NCI-H2081 (cell line): ENCODE measurements at places on chromosomes 13 and 19.

DNA sequence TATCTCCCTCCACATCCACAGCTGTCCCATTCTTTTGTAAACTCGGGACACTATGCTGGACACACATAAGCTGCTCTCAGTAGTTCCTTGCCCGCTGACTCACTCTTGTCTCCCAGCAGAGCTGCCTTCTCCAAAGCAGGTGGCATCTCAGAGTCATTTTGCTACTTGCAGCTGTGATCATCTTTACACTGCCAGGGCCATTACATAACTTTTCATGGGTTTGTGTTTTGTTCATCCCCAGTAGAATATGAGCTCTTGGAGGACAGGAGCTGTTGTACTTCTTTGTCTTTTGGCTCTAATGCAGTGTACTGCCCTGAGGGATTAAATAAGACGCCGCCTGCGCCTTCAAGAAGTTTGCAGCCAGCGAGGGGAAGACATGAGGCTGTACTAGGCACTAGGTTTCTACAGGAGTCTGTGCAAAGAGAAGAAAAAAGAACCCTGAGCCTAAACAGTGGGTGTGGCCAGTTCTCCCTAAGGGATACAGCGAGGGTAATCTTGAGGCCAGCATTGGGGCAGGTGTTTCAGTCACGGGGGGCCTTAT lies 40.8 kb upstream of the GPR183 start:
- DNase-seq: no peak

- DNase-seq: no peak
Measured at GRCh38 chr19:34363094-34363493, 1.9 kb upstream of the GPI start.

GRCh38 chr19:57773488-57773887 lies 4.0 kb downstream of the ZNF586 start:
- no peak for DNase-seq

GRCh38 chr19:10104130-10104513 lies 1.6 kb upstream of the ANGPTL6 start:
- no peak for DNase-seq

DNA sequence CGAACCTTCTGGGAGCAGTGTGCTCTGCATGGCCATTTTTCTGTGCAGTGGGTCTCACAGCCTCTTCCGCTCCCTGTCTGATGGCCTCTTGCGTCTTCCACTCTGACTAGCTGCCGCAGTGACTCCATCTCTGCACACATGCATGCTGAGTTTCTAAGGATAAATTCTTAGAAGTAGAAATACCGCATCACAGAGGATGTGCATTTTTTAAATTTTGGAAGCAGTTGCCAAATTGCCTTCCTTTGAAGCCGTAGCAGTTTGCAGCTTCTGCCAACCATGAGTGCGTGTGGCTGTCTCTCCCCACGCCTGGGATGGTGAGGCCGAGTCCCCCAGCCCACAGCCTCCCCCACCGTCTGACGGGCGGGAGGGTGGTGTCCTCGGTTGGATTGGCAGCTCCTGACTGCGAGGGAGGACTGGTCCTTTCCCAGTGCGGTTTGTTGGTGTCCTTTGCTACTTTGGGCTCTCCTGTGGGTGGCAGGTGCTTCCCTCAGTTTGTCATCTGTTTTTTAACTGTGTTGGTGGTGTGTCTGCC lies 9.8 kb downstream of the FZR1 start:
- no peak for DNase-seq

DNA sequence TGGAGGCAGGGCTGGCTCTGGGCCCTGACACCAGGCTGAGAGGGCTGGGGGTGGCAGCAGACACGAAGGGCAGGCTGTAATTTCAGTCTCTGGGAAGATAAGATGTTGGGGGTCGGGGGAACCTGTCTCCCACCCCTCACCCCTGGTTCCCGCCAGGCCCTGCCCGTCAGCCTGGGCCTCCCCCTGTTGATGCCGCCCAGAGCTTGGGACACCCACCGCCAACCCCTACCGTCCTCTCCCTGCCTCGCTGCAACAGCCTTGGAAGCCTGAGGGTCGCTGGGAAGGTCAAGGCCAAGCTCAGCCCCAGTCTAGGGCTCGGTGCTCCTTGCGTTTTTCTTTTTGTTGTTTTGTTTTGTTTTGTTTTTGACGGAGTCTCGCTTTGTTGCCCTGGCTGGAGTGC lies 14.5 kb downstream of the PALM start:
- no peak for DNase-seq

- no peak for DNase-seq
Measured at GRCh38 chr13:30991184-30991583, 58.7 kb downstream of the TEX26 start.

GRCh38 chr13:29767006-29767405 lies 83.4 kb downstream of the UBL3 start:
- no peak for DNase-seq

GRCh38 chr13:50722440-50723125 lies 120.9 kb downstream of the DLEU7 start:
- DNase-seq: no peak

DNA sequence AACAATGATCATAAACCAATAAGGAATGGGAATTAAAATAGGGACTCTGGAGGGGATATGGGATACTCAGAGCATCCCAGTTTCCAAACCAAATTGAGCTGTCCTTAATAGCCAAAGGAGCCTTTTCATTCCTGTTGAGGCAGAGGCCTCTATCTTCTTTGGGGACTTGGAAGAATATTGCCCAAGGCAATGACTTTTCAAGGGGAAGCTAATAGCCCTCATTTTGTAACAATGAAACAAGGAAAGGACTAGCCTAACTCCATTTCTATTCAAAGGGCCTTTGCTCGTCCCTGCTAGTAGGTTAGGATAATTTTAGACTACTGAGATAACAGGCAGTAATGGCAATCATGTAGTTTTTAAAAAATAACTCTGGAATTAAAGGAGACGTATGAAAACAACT lies 789.8 kb upstream of the SLITRK5 start:
- DNase-seq: no peak

DNA sequence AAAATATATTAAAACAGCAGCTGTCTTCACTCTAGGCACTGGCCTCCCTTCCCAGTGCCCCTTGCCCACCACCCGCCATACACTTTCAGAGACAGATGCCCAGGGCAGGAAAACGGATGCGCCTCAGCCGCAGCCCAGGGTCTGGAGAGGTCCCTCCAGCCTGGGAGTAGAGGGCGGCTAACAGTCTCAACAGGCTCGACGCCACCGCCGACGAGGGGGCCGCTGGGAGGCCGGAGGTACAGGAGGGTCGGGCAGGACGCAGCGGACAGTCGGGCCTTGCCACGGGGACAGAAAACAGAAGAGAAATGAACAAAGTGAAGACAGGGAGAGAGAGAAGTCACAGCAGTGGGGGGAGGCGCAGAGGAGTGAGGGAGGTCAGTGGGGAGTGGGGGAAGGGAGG lies 27.1 kb downstream of the C19orf47 start:
- no peak for DNase-seq

- DNase-seq: no peak
Measured at GRCh38 chr19:40581531-40581930, 4.9 kb downstream of the SHKBP1 start.

DNA sequence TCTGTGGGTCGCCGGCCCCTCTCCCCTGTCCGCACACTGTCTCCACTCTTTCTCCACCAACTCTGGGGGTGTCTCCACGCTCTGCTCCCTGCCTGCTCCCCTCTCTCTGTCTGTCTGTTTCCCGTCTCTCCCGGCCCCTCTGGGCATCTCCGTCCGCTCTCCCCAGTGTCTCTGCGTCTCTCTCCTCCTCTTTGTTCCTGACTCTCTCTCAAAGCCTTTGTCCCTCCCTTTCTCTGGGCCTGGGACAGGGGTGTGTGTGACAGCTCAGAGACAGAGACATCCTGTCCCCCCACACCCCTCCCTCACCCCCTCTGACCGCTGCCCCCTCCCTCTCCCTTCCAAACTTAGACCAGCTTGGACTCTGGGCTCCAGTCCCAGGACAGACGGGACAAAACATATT lies 668 bp upstream of the SBK3 start:
- DNase-seq: no peak

GRCh38 chr13:43284162-43284561 lies 260.8 kb downstream of the DNAJC15 start:
- no peak for DNase-seq

GRCh38 chr13:90806892-90807291 lies 540.6 kb upstream of the MIR17HG start:
- DNase-seq: no peak

DNA sequence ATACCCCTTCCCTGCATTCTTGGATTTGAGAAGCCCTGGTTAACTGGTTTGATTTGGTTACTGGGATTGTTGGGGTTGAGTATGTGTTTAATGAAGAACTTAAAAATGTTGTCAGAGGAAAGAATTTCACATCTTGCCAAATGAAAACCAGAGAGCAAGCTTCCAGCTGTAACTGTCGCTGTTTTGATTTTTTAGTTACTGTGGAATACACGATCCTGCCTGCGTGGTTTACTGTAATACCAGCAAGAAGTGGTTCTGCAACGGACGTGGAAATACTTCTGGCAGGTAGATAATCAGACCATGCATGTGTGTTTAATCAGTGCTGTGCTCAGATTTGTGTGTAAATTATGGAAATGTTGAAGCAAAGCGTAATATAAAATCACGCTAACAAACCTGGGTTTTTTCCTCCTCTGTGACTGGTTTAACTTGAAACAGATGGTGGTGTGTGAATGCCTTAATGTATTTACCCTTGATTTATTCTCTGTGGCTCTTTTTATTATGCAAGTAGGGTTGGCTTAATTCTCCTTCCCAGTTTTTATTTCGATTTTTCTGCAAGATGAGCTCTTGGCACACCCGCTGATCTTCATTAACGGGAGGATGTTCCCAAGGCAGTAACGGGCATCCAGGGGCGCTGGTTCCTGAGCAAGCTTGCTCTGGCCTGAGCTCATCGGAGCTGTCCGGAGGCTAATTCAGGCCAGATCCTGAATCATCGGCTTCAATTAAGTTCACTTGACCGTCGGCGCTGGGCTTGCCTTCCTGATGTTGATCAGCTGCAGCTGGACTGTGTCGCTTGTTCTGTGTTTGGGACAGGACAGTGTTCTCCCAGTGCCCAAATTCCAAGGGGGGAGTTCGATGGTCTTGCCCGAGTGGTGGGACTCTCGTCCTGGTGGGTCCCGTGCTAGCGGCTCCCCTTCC lies 16.0 kb downstream of the UPF1 start:
- no peak for DNase-seq

GRCh38 chr13:30388406-30389283 lies 33.6 kb upstream of the UBE2L5 start:
- no peak for DNase-seq

DNA sequence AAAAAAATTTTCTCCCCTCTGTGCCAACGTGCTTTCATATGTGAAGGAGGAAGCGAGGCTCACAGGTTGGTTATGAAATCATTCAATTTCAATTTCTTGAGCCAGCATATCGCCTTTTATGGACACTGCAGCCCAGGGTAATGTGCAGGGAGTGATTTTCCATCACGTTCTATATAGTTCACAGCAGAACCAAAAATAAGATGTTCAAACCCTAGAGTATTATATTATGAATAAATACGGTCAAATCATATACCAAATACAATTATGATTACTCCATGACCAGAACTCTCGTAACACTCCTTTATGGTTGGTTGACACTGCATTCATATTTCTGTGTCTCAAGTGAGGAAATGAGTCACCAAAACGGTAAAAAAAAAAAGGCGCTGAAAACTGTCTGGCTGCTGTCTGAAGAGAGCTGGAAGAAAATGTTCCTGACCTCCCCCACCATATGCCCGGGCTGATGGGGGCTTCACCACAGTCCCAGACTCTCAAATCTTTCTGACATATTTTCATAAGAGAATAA lies 75.8 kb upstream of the UBAC2 start:
- DNase-seq: no peak

DNA sequence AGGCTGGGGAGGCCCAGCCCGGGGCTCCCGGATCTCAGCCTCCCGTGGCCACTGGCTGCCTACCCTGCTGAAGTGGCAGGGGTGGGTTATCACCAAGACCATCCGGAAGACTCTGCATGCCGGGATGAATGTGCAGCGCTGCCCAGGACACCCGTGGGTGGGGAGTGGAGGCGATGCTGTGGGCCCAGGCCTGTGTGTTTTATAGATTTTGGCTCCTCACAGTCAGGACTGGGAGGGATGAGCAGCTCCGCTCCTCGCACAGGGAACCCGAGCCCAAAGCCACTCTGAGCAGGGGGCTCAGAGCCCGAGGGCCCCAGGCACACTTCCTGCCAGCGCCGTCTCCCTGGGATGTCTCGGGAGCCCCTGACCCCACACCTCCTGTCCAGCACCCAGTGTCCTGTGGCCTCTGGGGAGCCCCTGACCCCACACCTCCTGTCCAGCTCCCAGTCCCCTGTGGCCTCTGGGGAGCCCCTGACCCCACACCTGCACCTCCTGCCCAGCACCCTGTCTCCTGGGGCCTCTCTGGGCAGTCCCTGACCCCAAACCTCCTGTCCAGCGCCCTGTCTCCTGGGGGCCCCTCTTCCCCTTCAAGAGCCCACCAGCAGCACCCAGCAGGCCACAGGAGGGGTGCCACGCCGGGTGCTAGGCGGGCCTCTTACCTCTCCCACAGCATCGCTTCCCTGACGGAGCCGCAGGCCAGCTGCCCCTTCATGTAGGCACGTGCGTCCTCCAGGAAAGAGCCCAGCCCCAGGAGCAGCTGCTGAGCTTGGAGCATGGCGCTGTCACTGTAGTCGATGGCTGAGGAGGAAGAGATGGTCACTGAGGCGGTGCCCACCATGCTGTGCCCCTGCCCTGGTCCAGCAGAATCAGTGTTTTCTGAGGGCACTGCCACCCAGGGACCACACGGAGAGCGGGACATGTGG lies 31.4 kb downstream of the NAXD start:
- DNase-seq: no peak

GRCh38 chr19:44796701-44797115 lies 12.2 kb upstream of the BCAM start:
- peak; percentile 82 for DNase-seq

DNA sequence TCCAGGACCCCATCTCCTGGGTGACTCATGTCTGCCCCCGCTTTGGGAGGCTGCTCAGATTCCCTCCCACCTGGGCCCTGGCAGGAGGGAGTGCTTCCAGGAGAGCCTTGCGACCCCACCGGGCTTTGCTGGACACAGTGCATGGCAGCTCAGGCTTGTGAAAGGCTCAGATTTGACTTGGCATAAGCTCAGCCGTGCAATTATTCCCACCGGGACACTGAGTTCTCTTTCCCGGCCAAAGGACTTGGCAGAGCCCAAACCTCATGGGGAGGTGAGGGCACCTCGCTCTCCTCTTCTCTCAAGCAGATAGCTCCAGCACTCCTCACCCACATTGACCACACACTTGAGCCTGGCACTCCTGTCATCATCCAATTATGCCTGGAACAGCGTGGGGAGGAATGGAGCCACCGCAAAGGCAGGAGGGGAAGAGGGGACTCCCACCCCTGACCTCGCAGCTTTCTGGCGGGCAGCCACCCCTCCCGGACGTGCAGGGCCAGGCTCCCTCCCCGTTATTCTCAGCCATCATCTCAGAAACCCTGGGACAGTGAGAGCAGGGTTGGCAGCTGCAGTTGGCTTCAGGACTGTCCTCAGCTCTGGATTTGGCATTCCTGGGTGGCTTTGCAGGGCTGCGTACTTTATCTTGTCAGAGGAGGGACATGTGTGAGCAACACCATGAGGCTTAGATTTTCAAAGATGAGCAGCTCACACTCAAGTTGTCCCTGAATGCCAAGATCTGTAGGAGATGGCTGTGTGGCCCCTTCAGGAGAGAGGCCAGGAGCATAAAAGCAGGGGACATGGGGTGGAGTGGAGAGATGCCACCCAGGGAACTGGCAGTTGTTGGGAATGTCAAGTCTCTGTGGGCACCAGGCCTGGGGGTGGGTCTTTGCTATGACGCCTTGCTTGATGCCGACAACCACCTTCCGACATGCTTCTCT lies 306.2 kb downstream of the TEX29 start:
- no peak for DNase-seq
